ENCODE measurements at places on chromosomes 7 and 10.

DNA sequence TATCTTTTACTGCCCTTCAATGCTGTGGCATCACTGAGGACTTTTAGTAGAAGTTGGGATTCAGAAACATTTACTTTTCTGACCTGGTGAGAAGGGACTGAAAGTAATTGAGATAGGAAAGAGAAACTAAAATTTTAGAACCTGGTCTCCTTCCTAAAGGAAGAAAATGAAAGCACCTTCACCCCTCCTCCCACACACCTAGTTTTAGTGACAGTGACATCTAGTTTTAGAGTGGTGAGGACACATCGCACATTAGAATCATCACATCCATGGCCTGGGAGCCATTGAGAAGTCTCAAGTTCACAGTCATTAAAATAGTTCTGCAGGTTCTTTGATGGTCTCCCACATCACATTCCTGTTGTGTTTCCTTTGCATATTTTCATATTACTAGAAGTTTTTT lies 16.1 kb downstream of the TAS2R41 start:
- DNase-seq: no peak

DNA sequence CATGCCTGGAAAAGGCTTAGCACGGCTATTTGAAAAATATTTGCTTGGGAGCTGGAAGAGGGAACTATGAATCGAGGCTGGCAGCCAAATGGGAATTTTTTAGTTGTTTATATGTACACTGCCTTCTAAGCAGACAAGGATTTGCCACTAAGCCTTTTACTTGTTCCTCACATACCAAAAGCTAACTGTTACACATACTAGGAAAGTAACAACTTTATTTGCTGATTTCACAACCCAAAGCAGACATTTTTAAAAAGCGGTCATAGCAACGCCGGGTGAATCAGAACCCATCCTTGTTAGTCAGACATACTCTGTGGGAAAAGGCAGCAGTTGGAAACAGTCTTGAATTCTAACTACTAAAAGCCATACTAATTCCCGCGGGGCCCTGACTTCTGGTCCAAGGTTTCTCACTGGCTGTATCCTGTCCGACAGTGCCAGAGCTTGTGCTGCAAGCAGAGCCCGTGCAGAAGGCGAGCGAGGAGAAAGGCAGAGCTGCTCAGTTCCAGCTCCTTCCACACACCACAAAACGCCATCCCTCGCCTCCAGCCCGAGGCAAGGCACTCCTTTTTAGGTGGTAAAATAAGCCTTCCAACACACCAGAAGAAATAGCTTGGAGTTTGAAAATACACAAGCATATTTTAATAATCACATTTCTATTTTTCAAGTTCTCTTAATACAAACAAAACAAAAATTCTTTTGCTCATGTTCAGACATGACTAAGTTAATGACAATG lies 89.2 kb downstream of the RNF216 start:
- no peak for DNase-seq

GRCh38 chr7:40815022-40815421 lies 680.2 kb downstream of the SUGCT start:
- no peak for DNase-seq

- DNase-seq: no peak
Measured at GRCh38 chr7:5523052-5523711, 99.5 kb upstream of the TNRC18 start.

DNA sequence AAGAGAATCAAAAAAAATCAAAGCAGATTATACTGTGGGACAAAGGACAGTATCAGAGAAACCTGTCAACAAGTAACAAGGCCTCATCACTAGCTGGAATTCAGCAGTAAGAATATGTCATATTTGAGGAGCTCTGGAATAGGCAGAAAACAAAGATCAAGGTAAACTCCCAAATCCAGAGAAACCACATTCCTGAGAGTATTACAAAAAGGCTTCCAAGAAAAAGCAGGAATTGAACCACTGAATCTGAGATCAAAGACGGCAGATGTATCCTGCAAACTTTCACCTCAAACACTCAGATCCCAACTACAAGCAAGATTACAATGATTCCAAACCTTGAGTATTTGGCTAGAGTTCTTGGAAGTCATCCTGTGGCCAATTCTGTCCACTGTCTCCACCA lies 16.3 kb downstream of the TPK1 start:
- no peak for DNase-seq

DNA sequence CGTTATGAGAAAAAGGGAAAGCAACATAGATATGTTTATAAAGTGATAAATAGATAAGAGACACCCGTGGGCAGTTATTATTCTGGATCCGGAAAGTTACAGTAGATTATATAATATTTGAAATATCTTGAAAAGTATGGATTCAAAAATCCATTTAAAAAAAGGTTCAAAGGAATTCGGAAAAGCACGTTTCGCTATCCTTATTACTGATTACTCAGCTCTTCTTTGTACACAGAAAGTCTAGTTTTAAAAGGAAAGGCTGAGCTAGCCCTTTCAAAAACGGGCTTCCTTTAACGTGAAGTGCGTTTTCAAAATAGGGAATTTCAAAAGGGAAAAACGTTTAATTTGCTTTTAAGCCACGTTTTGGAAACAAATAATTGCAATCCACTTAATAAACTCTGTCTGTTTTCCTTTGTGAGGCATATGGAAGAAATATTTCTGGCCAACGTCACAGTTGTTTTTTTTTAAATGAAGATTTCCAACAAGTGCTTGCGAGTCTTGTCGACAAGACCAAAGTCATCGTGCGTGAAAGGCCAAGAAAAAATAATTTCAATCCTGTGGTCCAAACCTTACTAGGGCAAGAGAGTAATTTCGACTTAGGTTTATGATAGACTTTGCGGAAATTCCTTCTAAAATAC lies 2.2 kb upstream of the SKIDA1 start:
- no peak for DNase-seq

DNA sequence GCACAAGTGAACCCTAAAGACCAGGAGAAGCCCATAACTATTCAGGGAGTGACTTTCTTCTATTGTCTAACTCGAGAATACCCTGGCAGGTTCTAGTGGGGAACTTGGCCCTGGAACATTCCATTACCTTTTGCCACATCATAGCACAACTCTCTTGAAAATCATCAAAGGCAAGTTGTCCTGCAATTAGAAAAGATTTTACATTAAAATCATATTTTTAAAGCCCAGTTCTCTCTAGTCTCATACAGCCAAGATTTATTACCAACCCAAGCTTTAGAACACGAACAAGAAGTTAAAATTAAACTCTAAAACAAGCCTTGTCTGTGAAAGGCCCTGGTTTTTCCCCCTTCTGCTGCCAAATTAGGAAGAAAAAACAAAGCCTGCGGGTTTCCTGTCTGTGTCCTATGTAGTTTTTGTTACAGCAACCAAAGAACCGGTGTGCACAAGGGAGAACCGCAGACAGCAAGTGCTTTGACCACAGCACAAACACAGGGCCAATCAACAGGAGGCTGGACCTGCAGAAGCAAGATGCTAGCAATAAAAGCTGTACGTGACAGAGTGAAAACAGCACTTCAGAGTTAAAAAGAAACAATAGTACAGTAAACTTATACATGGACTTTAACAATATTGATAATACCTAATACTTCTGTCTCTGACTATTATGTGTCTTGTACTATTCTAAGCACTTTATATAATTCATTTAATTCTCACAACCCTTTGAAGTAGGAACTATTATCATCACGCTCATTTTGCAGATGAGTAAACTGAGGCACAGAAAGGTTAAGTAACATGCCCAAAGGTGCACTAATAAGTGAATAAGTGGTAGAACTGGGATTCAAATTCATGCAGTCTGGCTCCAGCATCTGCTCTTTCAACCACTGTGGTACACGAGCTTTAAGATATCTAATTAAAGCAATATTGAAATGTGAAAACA lies 65.8 kb downstream of the STK17A start:
- peak; percentile 94 for DNase-seq

- no peak for DNase-seq
Measured at GRCh38 chr10:77584938-77585337, 52.7 kb downstream of the KCNMA1 start.

DNA sequence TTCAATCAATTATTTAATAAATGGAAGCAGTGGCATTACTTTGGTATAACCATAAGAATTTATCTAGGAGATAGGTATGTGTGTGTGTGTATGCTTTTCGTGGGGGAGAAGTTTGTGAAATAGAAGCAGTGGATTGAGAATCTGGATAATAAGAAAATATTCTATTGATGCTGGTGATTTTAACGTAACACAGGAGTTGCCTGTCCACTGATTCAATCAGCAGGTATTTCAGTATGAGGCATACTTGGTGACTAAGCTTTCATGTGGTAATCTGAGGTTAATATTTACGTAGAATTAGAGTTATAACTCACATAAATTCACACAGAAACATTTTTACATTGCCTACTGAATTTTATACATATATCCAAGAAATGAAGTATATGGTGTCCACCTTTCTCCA lies 568.0 kb downstream of the ZWINT start:
- no peak for DNase-seq

- DNase-seq: no peak
Measured at GRCh38 chr10:69893271-69893900, 91.7 kb downstream of the COL13A1 start.

DNA sequence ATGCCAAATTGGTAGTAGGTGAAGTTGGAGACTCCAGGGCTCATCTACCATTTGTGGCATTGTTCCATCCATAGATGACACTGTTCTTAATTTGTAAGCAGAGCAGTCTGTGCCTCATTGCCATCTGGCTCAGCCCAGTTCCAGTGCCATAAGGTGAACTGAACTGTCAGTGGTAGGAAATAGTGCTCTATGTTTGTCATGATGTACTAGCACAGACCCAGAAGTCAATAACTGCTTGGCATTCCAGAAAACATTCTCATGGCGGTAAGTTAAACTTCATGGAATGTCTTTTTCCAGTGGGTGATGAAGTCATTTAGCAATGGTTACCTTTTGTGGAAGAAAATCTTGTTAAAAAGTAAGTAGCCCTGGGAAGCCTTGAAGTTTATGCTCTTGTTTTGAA lies 302.7 kb downstream of the SUGCT start:
- no peak for DNase-seq

DNA sequence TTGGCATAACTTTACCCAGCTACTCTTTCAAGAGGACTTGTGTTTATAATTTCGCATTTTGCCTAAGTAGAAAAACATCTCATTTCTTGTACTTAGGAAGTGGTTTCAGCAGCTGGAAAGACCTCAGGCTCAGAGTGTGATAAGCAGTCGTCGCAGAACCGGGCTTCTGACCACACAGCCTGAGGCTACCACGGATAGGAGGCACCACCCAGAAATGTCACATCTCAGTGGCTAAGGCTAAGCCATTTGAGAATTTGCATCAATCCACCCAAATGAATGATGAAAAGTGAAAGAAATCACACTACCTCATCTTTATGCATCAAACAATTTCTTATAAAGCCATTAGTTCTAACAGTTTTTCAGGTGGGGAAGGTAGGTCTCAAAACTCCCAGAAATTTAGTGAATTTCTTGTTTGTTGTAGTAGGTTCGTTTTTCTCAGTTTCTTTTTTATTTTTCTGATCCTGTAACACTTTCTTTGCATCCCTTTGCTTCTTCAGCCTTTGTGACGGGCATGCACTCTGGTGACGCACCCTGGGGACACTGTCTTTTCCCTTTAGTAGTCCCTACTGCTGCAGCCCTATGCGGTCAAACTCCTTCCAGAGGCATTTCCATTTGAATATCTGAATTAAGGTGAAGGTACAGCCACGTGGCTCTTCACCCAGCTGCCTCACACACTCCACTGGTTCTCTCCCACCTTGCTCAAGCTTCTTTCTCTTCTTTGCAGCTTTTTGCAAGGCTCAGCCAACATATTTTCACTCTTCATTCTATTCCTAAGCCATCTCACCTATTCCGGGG lies 68.5 kb downstream of the MAP3K8 start:
- peak; percentile 85 for DNase-seq

- DNase-seq: no peak
Measured at GRCh38 chr7:123237-123636, 69.1 kb upstream of the FAM20C start.

DNA sequence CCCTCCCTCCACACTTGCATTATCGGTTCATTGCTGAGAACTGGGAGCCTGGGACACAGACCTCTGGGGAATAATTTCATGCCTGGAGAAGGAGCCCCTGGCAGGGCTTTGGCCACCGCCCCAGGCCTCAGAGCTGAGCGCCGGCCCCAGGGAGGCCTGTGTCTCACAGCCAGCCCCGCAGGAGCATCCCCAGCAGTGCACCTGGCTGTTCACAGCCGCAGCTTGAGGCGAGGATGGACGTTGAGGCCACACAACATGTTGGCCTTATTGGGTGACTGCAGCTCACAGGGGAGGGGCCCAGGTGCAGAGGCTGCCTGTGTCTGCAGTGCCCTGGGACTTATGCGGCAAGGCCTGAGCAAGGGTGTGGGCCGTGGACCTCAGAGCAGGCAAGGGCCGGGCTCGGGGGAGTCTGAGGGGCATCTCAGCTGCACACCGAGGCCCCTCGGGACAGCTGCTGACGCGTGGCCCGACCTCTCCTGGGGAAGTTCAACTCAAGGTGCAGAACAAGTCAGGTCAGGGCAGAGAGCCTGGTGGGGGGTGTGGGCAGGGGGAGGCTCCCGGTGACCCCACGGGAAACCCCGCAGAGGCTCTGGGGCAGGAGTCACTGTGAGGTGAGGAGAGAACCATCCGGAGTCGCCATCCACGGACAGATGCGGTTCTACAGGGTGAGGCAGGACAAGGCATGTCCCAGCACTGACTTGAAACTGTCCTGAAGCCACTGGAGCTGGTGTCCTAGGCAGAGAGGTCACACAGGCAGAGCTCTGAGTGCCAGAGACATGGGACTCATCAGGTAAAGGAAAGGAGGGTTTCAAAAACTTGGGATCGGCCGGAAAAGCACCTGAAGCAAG lies 13.1 kb upstream of the UBE3C start:
- DNase-seq: no peak
